ENCODE measurements at places on chromosomes 11 and 22.

DNA sequence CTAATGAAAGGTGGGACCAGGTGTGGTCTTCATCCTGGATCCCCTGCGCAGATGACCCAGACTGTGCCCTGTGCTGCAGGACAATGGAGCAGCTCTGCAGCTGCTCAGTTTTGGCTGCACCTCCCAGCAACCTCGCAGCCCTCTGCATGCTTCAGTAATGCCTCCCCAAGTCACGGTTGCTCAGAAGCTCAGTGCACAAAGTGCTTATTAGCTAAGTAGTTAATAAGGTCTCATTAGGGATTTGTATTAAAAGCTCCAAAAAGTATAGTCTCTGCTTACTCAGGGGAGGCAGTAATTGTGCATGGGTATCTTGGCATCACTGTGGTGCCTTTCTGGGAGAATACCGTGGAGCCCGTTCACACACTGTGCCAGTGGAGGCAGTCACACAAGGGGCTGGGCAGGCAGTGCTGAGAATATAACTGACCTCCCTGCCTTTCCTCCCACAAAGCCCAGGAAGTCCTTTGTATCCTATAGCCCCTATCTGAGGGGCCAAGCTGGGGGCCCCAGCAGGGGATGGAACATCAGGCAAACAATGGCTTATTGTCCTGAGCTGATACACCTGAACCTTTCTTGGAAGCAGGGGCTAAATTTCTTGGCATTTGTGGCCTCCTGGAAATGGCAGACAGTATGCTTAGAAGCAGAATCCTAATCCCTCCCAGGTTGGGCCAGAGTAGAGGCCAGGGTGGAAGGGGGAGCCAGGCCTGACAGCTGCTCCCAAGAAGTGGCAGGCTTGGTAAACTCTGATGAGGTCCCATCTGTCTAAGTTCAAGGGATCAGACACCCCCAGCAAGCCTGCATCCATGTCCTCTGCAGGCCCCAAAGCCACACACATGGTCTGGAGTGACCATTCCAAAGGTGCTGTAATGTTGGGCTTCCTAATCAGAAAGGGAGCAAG is 125.5 kb upstream of the PARVA start:
- DNase-seq: no peak

DNA sequence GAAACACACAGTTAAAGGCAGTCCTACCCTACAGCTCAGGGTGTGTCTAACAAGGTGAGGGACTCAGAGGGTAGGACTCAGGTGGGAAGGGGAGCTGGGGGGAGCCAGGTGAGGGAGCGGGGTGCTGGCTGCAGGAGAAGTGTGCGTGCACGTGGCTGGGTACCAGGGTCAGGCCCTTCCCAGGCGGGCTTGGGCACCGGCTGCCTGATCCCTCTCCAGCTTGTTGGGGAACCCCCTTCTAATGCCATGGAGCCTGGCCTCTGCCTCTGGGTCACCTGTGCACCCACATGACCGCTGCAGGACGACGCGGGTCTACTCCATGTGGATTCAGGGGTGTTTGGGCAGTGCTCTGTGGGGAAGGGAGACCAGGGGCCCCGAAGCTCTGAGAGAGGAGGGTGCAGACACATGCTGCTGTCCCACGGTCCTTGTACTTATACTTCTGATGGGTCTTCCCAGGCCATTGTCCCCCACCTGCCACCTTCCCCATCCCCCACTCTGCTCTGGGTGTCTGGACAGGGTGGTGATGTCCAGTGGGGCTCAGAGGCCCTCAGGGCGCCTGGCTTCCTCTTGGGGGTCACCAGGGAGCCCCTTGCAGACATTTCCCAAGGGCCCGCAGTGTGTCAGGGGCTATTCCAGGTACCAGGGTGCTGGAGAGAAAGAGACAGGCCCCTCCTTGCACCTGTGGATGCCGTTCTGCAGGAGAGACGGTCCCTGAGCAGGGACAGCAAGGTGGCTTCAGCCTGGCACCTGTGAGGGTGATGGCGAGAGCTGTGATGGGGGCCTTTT is 10.4 kb upstream of the MRGPRD start:
- no peak for DNase-seq

- no peak for DNase-seq
These were observed 1.1 kb downstream of the EED start for GRCh38 chr11:86245369-86246292.

DNA sequence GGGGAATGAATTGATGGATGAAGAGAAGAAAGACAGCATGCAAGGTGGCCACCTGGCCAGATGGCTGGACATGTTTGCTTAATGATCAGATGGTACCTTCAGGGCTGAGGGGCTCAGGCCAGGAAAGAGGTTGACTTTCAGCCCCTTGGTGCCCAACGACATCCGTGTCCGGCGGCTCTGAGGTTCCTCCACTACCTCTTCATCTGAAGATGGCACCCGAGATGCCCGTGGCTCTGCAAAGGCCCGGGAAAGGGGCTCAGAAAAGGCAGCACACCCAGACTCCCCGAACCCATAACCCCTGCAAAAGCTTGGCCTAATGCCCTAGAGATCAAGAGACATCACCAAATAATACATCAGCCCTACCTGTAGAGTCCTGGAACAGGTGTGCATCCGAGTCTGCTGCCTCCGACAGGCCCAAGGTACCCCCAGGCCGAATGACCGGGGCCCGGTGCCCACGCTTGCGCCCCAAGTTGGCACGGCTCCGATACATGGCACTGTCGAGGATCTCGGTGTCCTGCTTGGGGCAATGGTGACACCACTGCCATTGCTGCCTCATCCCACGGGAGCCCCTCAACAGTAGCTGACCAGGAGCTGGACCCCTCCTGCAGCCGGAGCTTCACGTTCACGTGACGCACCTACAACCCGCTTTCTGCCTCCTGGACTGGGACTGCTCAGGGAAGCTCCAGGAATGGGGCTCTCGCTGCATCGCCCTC is 22.9 kb downstream of the TNKS1BP1 start:
- no peak for DNase-seq

- no peak for DNase-seq
These were observed 747.9 kb downstream of the OPCML start for GRCh38 chr11:132784441-132784840.

DNA sequence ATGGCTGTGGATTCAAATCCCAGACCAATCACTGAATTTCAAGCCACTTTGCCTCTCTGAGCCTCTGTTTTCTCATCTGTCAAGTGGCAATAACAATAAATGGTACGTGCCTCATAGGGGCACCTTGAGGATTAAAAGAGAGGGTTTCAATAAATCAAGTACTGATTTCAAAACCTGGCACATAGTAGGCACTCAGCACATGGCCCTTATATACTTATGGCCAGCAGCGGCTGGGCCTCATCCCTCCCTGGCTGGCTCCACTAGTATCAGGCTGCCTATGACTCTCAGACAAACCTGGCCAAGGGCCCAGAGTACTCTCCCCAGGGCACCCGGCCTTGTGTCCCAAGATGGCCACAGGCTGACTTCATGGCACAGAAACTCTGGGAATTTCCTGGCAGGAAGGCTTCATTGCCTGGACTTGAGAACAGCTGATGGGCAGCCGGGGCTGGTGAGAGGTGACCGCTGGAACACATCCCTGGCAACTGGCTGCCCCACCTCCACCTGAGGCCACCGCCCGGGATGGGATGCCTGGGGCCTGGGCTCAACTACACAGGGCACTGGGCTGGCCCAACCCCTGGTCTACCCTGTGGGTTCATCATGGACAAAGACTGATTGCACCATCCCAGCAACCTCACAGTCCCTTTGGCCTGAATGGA is 3.4 kb downstream of the FADS3 start:
- peak; percentile 20 for DNase-seq

DNA sequence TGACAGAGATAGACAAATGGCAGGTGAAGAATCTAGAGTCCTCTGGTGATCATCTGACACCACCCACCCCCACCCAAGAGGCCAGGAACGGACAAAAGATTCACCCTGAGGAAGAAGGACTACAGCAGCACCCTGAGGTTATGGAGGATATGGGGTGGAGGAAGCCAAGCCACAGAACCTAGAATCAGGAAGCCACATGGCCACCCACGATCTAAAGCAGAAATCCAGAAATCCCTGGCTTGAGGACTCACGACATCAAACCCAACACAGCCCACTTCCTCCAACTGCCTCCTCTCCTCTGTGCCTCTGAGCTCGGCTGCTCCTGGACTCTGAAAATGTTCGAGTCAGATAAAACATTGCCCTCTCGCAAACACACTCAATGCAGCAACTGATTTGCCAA is 364.3 kb downstream of the SHANK2 start:
- DNase-seq: no peak

DNA sequence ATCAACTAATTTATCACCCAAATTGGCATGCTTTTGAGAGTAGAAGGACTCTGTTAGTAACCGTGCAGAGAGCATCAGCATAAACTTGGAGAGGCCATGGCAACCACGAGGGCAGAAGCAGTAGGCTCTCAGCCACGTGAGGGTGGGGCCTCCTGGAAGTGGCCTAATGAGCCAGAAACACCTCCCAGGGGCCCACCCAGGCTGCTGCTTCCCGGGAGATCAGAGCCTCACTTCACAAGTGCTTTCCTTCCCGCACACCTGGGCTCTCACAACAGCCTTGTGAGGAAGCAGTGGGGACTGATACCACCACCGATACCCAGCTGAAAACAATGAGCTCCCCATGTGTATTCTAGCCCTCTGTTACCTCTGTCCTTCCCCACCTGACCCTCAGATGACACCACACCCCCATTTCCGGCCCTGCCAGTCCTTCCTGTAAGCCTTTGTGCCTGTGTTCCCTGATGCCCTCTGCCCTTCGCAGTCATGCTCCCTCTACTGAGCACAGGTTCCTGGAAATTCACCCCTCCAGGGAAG is 17.0 kb downstream of the TRIM29 start:
- DNase-seq: no peak

DNA sequence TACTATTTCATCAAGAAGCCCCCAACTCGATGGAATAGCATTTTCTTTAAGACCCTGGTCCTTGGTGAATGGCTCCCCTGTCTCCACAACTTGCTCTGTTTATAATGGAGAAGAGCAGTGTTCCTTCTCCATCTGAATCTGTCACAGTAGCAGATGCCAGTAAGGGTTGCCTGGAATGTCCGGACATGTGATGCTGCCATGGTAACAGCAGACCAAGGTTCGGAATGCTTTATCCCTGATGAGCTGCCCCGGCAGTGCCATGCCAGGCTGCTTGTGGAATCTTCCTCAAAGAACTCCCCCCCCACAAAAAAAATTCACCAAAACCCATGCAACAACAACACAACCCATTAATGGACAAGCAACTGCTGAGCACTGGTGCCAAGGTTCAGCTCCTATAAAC is 72.5 kb downstream of the KCNC1 start:
- DNase-seq: no peak

- DNase-seq: no peak
These were observed 39.7 kb upstream of the SUSD2 start for GRCh38 chr22:24141586-24141985.

GRCh38 chr11:48017105-48017830 is 36.9 kb downstream of the PTPRJ start:
- no peak for DNase-seq

DNA sequence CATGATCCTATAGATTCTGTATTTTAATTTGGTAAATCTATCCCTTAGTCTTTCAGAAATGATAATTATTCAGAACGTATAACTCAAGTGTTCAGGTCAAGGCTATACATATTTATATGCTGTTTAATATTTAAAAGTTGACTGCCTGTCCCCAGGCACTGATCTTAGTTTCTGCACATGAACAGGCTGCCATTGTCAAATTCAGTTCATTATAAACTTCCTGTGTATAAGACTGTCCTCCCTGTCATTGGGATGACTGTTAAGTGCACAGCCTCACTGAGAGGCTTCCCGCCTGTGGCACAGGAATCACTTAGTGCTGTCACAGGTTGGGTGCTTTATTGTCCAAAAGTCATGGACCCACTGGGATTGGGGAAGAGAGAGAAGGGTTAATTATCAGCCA is 92.1 kb upstream of the TTC12 start:
- DNase-seq: no peak

GRCh38 chr11:17721242-17721999 is 2.0 kb downstream of the MYOD1 start:
- no peak for DNase-seq

DNA sequence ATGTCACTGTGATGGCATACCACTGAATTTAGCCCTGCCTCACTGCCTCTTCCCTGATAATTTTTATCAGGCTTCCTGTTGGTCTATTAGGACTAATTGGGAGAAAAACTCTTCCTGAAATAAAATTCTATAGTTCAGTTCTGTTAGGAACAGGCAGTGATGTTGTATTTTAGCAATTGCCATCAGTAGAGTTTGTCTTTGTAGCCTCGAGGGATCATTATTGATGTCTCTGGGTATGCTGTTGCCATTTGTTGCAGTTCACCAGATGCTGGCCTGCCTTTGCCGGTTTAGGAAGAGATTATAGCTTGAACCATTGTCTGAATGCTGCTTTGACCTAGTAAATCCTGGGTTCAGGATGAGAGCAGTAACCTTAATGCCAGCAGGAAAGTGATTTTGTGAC is 41.0 kb downstream of the KDM2A start:
- DNase-seq: no peak

DNA sequence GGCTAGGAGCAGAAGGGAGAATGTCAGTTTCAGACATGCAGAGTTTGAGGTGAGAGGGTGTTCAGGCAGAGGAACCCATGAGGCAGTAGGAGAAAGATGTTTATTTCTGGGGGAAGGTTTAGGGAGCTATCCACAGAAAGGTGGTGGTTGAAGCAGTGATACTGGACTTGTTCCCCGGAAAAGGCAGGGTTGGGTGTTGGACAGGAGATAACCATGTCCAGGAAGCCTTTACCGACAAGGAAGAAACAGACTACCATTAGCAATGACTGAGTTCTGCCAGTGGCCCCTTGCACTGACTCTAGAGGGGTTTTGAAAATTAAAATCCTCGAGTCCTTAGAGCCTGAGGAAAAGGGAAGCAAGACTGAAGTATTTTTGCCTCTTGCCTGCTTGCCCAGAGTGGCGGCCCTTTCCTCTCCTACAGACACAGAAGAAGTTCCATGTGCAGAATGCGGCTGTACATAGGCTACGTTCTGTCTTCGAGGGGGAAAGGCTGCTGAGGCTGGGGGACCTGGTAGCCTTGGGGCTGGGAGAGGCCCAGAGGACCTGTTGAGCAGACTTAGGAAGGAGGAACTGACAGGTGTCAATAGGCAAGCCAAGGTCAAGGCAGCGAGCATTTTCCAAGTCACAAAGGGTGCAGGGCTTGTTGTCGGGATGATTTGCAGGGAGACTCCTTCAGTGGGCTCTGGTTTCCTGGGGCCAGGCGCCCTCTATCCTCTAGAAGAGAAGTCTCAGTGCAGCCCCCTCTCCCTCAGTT is 146.7 kb downstream of the LDLRAD3 start:
- no peak for DNase-seq

DNA sequence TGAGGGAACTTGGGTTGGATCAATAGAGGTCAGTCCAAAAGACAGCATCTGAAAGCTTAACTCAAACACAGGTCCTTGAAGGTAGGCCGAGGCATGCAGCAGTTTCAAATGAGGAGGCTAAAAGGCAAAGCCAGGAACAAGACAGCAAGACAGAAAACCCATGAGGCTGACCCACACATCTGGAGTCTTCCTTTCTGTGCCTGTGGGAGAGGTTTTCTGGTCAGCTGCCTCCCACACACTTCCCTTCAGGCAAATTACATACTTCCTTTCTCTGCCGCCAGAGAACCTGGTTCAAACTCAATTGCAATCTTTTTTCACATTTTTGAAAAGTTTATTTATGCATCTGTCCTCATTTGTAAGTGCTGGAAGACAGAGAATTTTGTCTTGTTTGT is 29.8 kb upstream of the CRTAM start:
- DNase-seq: no peak

- DNase-seq: no peak
These were observed 47.3 kb downstream of the PPFIA1 start for GRCh38 chr11:70317581-70318305.

GRCh38 chr11:95692526-95693260 is 96.9 kb downstream of the FAM76B start:
- DNase-seq: peak; percentile 47

- no peak for DNase-seq
These were observed 49.9 kb downstream of the BIRC2 start for GRCh38 chr11:102396708-102397563.

GRCh38 chr11:78845496-78845895 is 270.8 kb upstream of the NARS2 start:
- no peak for DNase-seq

All from fibroblast of skin of left quadriceps (primary cell).